ENCODE measurements at places on chromosomes 3 and 15. TPM values are rescaled to one million over a fixed set of nuclear protein-coding genes. Genes with fewer than 3 reads are reported as not detected.

GRCh38 chr3:147640781-147641180, 231.6 kb downstream of the ZIC1 start:
- no peak overlapping the region for H3K27ac ChIP-seq
- no peaks in the 10 kb centered on the region for H3K36me3 ChIP-seq
- H3K4me1 ChIP-seq, result no peaks in the 10 kb centered on the region
- no peaks in the 10 kb centered on the region for H3K27me3 ChIP-seq

GRCh38 chr3:70273492-70273891, 38.9 kb downstream of the MDFIC2 start:
- H3K27ac ChIP-seq, result no peak overlapping the region
- H3K36me3 ChIP-seq, result no peaks in the 10 kb centered on the region

GRCh38 chr15:65576664-65577063, 34.3 kb downstream of the INTS14 start:
- DNase-seq, result no peak
- peaks cover 48% of the 10 kb centered on the region for H3K36me3 ChIP-seq
- no peaks in the 10 kb centered on the region for H3K27me3 ChIP-seq
- no peak overlapping the region for H3K27ac ChIP-seq
- H3K4me1 ChIP-seq, result no peaks in the 10 kb centered on the region

DNA sequence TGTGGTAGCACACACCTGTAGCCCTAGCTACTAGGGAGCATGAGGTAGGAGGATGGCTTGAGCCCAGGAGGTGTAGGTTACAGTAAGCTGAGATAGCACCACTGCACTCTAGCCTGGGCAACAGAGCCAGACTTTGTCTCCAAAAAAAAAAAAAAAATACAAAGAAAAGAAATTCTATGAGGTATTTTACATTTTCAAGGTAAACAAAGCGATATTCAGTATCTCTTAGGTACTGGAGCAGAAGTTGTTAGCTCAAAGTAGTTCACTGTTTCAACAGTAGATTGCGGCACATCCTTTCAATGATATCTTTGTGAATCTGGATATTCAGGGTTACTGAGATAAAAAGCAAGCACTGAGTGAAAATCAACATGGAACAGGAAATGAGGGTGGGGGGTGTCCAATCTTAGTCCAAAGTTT, 318.5 kb downstream of the ZNF621 start:
- no peak overlapping the region for H3K4me3 ChIP-seq
- no peaks in the 10 kb centered on the region for H3K27me3 ChIP-seq
- no peak for DNase-seq
- no peaks in the 10 kb centered on the region for H3K4me1 ChIP-seq
- H3K36me3 ChIP-seq, result no peaks in the 10 kb centered on the region
- no peak overlapping the region for H3K27ac ChIP-seq

DNA sequence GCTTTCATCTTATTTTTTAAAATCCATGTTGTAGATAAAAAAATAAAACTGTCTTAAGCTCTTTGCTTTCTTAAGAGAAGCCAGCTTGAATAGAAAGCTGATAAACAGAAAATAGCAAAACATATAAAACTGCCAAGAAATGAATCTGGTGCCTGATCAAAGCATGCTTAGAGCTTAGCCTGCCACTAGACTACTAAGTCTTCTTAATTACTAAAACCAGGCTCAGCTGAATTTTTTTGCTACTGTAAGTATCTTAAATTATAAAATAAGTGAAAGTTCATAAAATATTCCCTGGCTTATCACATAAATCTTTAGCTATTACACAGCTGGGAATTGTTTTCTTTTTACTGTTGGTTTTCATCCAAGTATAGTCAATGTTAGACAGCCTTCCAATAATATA, 803.9 kb downstream of the DIPK2A start:
- DNase-seq, result no peak
- H3K36me3 ChIP-seq, result no peaks in the 10 kb centered on the region
- no peak overlapping the region for H3K4me3 ChIP-seq
- no peaks in the 10 kb centered on the region for H3K4me1 ChIP-seq

DNA sequence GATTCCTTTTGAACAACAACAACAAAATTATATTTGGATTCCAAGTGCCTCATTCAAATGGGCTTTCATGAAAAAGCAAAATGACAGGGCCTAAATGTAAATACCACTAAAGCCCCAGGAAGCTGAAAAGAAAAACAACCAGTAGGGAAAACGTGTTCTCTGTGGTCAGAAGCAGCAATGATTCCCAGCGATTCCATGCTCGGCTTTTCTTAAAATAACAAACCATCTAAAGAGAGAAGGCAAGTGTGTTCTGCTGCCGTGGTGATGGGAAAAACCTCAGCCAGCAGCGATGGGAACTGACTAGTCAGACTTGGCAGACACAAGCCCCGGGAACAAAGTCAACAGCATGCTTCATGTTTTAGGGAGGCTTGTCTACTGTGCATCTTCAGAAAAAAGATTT, 153.6 kb downstream of the TNIK start:
- peaks cover 5% of the 10 kb centered on the region for H3K4me1 ChIP-seq
- no peaks in the 10 kb centered on the region for H3K27me3 ChIP-seq
- no peak overlapping the region for H3K27ac ChIP-seq
- DNase-seq, result no peak

- H3K27me3 ChIP-seq, result no peaks in the 10 kb centered on the region
- H3K4me1 ChIP-seq, result no peaks in the 10 kb centered on the region
- no peak overlapping the region for H3K27ac ChIP-seq
- DNase-seq, result no peak
- no peak overlapping the region for H3K4me3 ChIP-seq
Measured at GRCh38 chr3:98972155-98972554, 70.7 kb upstream of the DCBLD2 start.

- peaks cover 59% of the 10 kb centered on the region for H3K36me3 ChIP-seq
- peaks cover 22% of the 10 kb centered on the region for H3K4me1 ChIP-seq
- H3K27ac ChIP-seq, result no peak overlapping the region
- no peaks in the 10 kb centered on the region for H3K27me3 ChIP-seq
- H3K4me3 ChIP-seq, result no peak overlapping the region
Measured at GRCh38 chr3:48931944-48932580, 13.4 kb downstream of the ARIH2 start.

GRCh38 chr3:97010881-97011657, 196.7 kb downstream of the EPHA6 start:
- H3K4me1 ChIP-seq, result no peaks in the 10 kb centered on the region
- no peaks in the 10 kb centered on the region for H3K27me3 ChIP-seq
- H3K27ac ChIP-seq, result no peak overlapping the region
- no peaks in the 10 kb centered on the region for H3K36me3 ChIP-seq
- H3K4me3 ChIP-seq, result no peak overlapping the region

GRCh38 chr15:59997070-59997701, 6.9 kb upstream of the FOXB1 start:
- H3K4me3 ChIP-seq, result no peak overlapping the region
- peaks cover 85% of the 10 kb centered on the region for H3K27me3 ChIP-seq
- H3K27ac ChIP-seq, result no peak overlapping the region
- no peaks in the 10 kb centered on the region for H3K36me3 ChIP-seq
- peaks cover 19% of the 10 kb centered on the region for H3K4me1 ChIP-seq
- no peak for DNase-seq

DNA sequence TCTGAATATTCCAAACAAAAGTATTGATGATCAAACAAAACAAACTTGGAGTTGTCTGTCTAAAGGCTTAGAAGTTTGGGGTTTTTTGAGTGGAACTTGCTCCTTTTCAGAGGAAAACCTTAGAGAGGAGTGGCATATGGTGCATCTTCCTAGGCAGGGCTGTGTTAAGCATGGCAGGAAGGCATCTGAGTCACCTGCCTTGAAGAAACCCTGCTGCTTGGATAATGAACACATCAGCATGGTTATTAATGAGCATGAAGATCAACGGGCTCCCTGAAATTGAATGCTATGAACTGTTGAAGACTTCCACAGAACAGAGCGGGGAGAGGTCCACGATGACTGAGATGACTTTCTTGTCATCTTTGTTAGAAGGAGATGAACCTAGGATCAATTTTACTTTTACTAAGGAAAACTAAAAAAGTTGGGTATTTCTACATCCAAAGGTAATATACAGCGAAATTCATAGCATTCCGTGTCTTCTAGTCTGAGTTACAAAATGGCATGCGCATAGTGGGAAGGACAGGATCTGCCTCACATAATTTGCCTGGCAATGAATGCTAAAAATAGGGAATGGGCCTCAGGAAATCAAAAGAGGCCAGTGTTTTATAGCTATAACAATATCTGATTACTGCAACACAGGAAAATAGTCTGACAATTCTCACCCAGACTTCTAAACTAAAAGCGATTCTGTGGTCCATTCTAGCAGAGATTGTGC, 11.6 kb upstream of the TMED3 start:
- no peak for DNase-seq
- no peak overlapping the region for H3K4me3 ChIP-seq
- no peaks in the 10 kb centered on the region for H3K4me1 ChIP-seq
- no peak overlapping the region for H3K27ac ChIP-seq
- no peaks in the 10 kb centered on the region for H3K36me3 ChIP-seq
- peaks cover under 1% of the 10 kb centered on the region for H3K27me3 ChIP-seq

- no peaks in the 10 kb centered on the region for H3K27me3 ChIP-seq
- H3K4me1 ChIP-seq, result no peaks in the 10 kb centered on the region
- no peak for DNase-seq
- H3K4me3 ChIP-seq, result no peak overlapping the region
Measured at GRCh38 chr3:160929595-160929994, 173.6 kb downstream of the PPM1L start.

DNA sequence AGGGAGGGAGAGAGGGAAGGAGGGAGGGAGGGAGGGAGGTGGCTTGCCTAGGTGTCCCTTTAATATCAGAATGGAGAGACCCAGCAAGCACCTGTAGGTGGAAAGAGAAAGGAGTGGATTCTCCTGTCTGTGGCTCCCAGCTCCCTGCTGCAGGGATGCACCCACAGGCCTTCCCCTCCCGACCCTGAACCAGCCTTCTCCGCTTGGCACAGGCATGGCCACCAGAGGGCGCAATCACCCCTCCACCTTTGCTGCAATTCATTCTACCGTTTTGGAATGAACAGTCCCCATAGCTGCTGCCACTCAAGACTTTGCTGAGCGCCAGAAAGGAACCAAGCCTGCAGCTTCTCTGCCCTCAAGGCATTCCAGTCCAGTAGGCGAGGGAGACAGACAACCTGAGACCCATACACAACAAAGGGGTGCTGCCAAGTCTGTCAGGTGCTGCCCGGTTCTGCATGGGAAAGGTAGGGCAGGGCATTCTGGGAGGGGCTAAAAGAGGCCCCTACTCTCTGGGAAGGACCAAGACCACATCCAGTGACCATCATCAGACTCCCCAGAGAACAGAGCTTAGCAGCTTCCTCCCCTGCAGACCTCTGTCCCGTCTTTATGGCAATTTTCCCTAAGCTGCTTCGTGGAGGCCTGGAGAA, 4.9 kb downstream of the TLR9 start:
- no peaks in the 10 kb centered on the region for H3K27me3 ChIP-seq
- no peak overlapping the region for H3K27ac ChIP-seq
- DNase-seq, result peak; percentile 78

- no peak overlapping the region for H3K4me3 ChIP-seq
- H3K4me1 ChIP-seq, result no peaks in the 10 kb centered on the region
- no peak overlapping the region for H3K27ac ChIP-seq
- no peaks in the 10 kb centered on the region for H3K27me3 ChIP-seq
Measured at GRCh38 chr3:11053926-11054503, 61.5 kb downstream of the SLC6A1 start.

GRCh38 chr3:160390565-160391138, 8.4 kb downstream of the IFT80 start:
- DNase-seq, result no peak
- no peaks in the 10 kb centered on the region for H3K27me3 ChIP-seq
- no peak overlapping the region for H3K27ac ChIP-seq
- no peak overlapping the region for H3K4me3 ChIP-seq

GRCh38 chr3:150132101-150132749, 161.5 kb upstream of the PFN2 start:
- no peaks in the 10 kb centered on the region for H3K4me1 ChIP-seq
- H3K4me3 ChIP-seq, result no peak overlapping the region
- H3K27ac ChIP-seq, result no peak overlapping the region
- no peak for DNase-seq
- no peaks in the 10 kb centered on the region for H3K27me3 ChIP-seq

DNA sequence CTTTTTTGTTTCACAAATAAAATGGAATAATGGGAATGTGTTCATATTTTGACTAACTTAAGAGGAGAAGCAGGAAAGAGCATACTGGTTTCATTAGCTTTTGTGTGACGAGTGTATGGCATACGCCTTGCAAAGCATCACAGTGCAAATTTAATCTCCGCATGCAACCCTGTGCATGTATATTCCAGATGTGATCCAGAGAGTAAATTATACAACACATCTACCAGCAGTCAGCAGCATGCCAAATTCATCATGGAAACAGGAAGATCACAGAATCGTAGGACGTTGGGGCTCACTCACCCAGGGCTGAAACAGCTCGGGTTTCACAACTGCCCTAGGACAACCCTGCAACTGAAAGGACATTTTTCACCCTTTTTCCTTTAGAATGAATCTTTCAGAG, 53.4 kb downstream of the ADAMTS9 start:
- H3K27me3 ChIP-seq, result no peaks in the 10 kb centered on the region
- H3K4me3 ChIP-seq, result no peak overlapping the region
- H3K36me3 ChIP-seq, result no peaks in the 10 kb centered on the region
- H3K27ac ChIP-seq, result no peak overlapping the region
- no peak for DNase-seq
- H3K4me1 ChIP-seq, result no peaks in the 10 kb centered on the region

- DNase-seq, result no peak
- no peak overlapping the region for H3K4me3 ChIP-seq
- H3K36me3 ChIP-seq, result no peaks in the 10 kb centered on the region
Measured at GRCh38 chr3:2861920-2862319, 248.3 kb downstream of the IL5RA start.

GRCh38 chr3:160566499-160566898, 1.1 kb upstream of the KPNA4 start:
- no peaks in the 10 kb centered on the region for H3K27me3 ChIP-seq
- H3K36me3 ChIP-seq, result no peaks in the 10 kb centered on the region
- peak overlapping the region; percentile 86 for H3K4me3 ChIP-seq
- peaks cover 8% of the 10 kb centered on the region for H3K4me1 ChIP-seq

GRCh38 chr15:60009124-60009960, 5.2 kb downstream of the FOXB1 start:
- peaks cover 14% of the 10 kb centered on the region for H3K4me1 ChIP-seq
- H3K4me3 ChIP-seq, result no peak overlapping the region
- no peak overlapping the region for H3K27ac ChIP-seq

- no peak for DNase-seq
- H3K36me3 ChIP-seq, result peaks cover 4% of the 10 kb centered on the region
- H3K4me3 ChIP-seq, result no peak overlapping the region
Measured at GRCh38 chr15:76936671-76937070, 5.1 kb downstream of the RCN2 start.

- no peak overlapping the region for H3K4me3 ChIP-seq
- H3K27me3 ChIP-seq, result no peaks in the 10 kb centered on the region
- peak; percentile 56 for DNase-seq
- peaks cover 23% of the 10 kb centered on the region for H3K4me1 ChIP-seq
- H3K27ac ChIP-seq, result peak overlapping the region; percentile 17
- H3K36me3 ChIP-seq, result no peaks in the 10 kb centered on the region
Measured at GRCh38 chr3:113736548-113737089, 9.4 kb downstream of the NAA50 start.

GRCh38 chr3:124078953-124079911, 87.3 kb upstream of the ROPN1 start:
- DNase-seq, result peak; percentile 2
- H3K36me3 ChIP-seq, result no peaks in the 10 kb centered on the region
- no peak overlapping the region for H3K27ac ChIP-seq
- H3K27me3 ChIP-seq, result no peaks in the 10 kb centered on the region

GRCh38 chr3:127589600-127590281, 792 bp downstream of the TPRA1 start:
- H3K4me3 ChIP-seq, result peak overlapping the region; percentile 91
- H3K4me1 ChIP-seq, result peaks cover 12% of the 10 kb centered on the region
- DNase-seq, result no peak
- no peaks in the 10 kb centered on the region for H3K27me3 ChIP-seq
- H3K36me3 ChIP-seq, result peaks cover 3% of the 10 kb centered on the region

P2RY14 gene
- polyA plus RNA-seq, result not detected

TRPM1 gene
- polyA plus RNA-seq, result not detected

CFAP92 gene
- 0.20 TPM for polyA plus RNA-seq

RPUSD2 gene
- 25.9 TPM for polyA plus RNA-seq

CASR gene
- polyA plus RNA-seq, result not detected

DAZL gene
- not detected for polyA plus RNA-seq

GP5 gene
- 6.1 TPM for polyA plus RNA-seq

ITPKA gene
- polyA plus RNA-seq, result 0.22 TPM

Measured in naive thymus-derived CD4-positive, alpha-beta T cell (primary cell).